HuH-7.5 (cell line): ENCODE measurements at places on chromosomes 6 and 20.

GRCh38 chr6:30689985-30690384 is 799 bp downstream of the NRM start:
- no peak for DNase-seq

DNA sequence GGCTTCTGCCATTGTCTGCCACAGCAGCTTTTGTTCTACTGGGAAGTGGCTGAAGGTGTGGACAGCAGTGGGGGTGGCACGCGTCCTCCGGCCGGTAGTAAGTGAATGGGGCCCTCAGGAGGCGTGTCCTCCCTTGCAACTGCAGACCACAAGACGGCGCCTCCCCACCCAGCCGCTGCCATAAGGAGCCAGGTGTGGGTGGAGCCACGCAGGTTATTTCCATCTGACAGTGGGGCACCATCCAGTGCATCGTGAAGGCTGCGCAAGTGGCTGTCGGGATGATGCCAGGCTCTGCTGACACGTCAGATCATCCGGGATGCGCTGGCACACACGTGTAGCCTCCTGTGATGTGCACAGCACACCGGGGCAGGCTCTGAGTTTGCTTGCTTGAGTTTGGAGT is 379.7 kb downstream of the CDH4 start:
- DNase-seq: no peak

GRCh38 chr6:141482796-141483597 is 649.7 kb upstream of the GJE1 start:
- DNase-seq: no peak

- no peak for DNase-seq
Measured at GRCh38 chr6:42787063-42787472, 5.2 kb downstream of the BICRAL start.

DNA sequence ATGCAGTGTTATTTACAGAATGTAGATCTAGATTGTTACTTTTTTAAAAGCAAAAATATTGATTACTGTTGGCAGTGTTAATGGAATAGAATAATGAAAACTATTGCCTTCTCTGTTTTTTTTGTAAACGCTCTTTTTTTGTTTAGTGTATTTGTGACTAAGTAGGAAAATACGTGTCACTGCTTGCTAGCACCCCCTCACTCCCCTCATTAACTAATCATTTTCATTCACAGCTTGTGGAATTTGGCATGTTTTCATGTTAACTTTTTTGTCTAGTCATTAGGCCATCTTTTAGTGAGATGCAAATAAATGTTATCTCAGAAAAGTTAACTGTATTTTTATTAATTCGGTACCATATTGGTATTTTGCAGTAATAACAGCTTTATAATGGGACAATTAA is 29.8 kb downstream of the ADGRG6 start:
- DNase-seq: no peak

DNA sequence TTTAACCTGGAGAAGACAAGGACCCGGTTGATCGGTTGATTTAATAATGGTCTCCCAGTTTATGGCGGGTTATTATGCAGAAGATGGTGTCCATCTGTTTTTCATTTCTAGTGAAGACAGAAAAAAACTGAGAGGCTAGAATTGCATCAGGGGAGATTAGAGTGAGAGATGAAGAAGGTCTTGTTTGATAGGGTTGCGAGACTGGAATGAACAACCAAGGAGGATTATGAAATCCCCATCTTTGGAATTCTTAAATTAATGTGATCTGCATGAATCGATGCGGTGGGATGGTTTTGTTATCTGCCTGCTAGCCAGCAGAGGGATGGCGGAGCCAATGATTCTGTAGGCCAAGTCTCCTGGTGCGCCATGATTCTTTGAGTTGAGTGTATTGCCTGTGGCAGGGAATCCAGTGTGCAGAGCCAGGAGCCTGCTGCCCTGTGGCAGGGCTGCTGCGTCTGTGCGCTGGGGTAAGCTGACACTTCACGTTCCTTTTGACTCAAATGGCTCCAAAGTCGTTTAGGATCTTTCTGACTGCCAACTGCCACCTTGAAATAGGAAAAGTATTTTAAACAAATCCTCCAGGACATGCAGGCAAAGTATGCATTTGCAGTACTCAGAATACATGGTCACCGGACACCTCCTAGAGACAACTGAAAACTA is 200.1 kb downstream of the CLIC5 start:
- DNase-seq: no peak

- DNase-seq: no peak
Measured at GRCh38 chr20:31644701-31645100, 7.0 kb downstream of the COX4I2 start.

GRCh38 chr20:32470025-32470861 is 112.1 kb downstream of the ASXL1 start:
- peak; percentile 91 for DNase-seq

GRCh38 chr6:127570739-127571389 is 6.1 kb upstream of the C6orf58 start:
- DNase-seq: no peak

DNA sequence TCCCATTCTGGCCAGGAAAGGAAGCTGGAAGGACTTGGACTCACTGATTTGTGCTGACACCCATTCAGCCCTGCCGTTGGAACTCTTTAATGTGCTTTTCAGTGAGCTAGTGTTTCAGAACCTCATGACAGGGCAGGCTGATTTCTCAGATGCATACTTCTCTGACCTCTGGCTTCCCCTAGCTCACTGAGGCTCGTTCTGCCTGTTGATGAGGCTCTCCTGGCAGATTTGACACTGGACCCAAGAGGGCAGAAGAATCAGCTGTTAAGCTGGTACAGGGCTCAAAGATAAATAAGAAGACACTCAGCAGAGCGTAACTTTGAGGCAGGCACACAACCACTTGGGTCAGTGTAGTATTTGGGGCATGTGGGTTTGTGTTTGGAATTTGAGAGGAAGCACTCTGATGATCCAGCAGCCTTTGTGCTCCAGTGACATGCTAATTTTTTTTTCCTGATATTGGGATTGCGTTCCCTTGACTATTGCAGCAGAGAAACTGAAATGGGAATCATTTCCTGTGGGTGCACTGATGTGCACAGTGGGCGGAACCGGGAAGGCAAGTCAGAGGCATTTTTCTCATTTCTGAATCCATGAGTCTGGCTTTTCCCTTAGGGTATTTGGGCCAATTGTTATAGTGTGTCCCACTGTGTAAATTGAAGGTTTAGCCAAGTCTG is 80.2 kb downstream of the CARMIL1 start:
- no peak for DNase-seq

GRCh38 chr20:22993823-22994222 is 41.3 kb upstream of the SSTR4 start:
- DNase-seq: no peak

DNA sequence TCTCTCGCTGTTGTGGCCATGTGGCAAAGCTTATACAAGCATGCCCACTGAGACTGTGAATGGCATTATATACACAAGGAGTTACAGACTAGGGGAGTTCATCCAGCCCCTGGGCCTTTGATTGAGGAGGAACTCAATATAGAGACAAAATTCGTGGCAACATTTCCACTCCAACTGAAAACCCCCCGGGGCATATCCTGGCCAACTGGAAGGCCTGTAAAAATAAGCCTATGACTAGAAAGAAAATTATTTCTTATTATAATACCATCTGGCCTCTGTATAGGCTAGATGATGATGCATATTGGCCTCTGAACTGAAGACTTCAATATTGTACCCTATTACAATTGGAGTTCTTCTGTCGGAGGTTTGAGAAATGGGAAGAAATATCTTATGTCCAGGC is 175.5 kb upstream of the GJE1 start:
- DNase-seq: no peak

DNA sequence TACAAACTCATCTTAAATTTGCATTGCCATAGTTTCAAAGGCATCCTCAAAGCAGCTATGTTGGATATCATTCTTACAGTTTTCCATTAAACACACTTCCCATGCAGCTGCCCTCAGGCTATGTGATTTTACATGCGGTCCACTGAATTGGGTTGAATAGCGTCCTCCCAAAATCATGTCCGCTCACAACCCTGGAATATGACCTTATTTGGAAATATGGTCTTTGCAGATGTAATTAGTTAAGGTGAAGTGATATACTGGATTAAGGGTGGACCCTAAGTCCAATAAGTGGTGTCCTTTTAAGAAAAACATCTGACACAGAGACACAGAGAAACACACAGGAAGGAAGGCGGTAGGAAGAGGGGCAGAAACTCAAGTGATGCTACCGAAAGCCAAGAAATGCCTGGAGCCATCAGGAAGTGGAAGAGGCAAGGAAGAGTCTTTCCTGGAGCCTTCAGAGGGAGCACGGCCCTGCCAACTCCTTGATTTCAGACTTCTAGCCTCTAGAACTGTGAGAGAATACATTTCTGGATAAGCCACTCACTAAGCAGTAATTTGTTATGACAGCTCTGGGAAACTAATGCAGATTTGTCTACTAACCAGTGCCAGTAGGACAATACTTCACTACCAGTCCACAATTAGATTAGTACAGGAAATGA is 42.7 kb upstream of the NHSL1 start:
- DNase-seq: no peak

DNA sequence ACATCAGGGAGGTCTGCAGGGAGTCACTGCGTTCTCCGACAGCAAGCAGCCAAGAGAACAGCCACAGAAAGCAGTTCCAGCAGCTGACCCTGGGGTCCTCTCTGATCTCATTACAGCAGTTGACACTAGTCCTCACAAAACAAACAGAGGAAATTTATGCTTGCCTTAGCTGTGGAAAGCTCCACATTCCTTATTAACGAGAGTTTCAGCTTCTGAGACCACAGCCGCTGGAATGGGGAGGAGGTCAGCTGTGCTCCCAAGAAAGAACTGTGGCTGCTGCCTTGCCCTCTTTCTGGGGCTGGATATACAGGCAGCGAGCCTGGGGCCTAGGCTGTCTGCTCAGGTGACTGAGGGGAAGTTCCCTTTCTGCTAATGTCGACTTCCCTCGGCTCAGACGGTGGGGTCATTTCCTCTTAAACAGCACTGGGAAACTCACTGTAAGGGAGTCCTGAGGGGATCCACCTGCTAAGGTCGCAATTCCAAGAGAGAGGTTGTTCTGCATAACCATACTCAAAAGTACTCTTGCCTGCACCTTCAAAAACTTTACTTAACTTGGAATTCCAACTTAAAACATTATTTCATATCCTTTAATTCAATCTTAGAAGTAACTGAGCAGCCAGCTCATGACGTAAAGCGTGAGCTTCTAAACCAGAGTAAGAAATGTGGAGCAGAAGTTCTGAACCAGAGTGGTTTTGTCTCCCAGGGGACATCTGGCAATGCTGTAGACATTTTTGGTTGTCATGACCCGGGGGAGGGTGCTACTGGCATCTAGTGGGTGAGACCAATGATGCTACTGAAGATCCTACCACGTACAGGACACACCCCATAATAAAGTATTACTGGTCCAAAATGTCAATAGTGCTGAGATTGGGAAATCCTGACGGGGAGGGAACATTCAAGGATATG is 80.3 kb downstream of the BACH2 start:
- DNase-seq: peak; percentile 34

DNA sequence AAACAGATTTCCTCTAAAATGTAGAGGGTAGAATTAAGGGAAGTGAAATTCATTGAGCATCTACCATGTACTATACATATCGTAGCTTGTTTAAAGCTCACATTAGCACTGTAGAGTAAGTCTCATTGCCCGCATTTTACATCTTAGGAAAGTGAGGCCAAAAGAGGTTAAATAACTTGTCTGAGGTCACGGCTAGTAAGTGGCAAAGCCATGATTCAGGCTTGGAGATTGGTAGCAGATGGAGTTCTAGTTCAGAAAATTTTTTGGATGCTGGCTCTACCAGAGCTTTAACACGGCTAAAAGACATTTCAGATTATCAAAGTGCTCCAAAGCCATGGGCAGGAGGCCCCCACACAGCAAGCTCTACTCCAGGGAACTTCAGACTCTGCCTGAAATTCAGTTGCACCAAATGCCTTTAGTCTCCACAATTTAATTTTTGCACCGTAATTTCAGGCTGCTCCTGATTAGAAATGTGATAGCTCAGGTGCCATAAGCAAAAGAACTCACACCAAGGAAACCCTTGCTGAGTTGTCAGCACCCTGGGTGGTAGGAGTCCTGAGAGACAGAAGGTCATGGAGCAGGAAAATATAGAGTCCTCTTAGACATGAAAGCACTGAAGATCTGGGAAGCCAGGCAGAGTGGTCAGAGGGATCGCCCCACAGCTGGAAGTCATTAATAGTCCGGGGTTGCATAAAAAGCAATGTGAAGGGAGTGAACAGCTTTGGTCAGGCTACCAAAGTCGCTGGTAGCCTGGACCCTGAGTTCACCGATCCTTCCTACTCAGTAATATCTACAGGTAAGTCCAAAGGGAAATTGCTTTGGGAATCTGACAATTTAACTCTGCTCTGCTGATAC is 55.2 kb upstream of the ASIP start:
- no peak for DNase-seq

DNA sequence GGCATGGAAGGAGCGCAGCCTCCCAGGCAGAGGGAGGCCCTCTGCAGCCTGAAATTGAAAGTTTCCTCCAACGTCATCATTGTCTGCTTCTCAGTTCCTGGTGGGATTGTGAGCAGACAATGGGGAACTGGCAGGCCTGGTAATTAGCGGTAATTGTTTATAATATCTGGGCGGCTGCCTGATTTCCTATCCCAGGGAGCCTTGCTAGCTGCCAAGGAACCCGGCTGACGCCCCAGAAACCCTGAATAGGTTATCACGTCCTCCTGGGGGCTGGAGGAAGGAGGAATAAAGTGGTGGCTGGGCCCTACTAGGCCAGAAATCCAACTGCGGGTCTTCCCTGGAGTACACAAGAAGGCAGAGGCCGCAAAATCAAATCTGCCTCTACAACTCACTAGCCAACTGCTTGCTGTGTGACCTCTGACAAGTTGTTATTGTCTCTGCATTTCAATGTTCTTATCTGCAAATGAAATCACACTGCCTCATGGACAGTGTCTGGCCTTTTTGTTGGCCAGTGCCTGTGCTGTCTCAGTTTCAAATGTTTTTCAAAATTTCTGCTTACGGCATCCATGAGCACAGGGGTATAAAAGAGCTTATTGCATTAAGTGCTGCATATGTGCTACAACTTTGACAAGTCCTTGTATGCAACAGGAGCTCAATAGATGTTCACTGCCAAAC is 16.9 kb downstream of the KCNK15 start:
- DNase-seq: no peak

- DNase-seq: no peak
Measured at GRCh38 chr6:16758163-16758975, 2.9 kb downstream of the ATXN1 start.

DNA sequence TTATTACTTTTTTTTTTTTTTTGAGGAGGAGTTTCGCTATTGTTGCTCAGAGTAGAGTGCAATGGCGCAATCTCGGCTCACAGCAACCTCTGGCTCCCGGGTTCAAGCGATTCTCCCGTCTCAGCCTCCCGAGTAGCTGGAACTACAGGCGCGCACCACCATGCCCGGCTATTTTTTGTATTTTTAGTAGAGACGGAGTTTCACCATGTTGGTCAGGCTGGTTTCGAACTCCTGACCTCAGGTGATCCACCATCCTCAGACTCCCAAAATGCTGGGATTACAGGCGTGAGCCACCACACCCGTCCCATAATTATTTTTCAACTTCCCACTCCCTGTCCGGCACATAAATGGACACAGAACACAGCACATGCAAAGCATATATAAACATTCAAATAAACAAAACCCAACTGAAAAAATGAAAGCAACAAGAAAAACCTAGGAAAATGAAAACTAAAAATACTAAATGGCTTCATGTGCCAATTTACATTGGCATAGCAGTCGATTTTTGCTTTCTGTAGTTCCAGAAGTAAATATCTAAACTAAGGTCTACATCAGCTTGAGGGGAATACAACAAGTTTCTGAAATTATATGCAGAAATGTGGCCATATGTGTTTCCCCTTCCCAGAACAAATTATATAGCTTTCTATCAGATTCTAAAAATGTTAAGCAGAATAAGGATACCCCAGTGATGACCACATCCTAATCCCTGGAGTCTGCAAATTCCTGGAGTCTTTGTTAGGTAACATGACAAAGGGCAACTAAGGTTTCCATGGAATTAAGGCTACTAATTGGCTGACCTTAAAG is 113.9 kb downstream of the HFE start:
- no peak for DNase-seq
